ENCODE measurements at places on chromosomes 5 and 9. TPM values are rescaled to one million over a fixed set of nuclear protein-coding genes. Genes with fewer than 3 reads are reported as not detected.

DNA sequence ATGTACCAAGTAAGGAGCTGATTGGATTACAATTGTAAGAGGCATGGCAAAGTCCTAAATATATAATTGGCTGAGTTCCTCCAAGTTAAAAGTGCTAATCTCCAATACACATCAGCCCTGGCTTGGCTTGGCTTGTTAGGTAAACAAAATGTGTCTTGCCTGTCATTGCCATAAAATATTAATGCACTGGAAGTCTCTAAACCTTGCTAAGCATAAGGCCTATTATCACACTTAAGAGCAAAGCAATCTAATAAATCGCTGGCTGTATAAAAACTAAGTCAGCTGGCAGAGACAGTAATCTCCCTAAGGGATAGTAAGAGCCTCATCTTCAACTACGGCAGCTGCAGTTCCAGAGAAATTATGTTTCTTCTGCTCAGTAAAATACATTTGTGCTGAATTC, 418.6 kb upstream of the GRAMD2B start:
- no peak for DNase-seq

DNA sequence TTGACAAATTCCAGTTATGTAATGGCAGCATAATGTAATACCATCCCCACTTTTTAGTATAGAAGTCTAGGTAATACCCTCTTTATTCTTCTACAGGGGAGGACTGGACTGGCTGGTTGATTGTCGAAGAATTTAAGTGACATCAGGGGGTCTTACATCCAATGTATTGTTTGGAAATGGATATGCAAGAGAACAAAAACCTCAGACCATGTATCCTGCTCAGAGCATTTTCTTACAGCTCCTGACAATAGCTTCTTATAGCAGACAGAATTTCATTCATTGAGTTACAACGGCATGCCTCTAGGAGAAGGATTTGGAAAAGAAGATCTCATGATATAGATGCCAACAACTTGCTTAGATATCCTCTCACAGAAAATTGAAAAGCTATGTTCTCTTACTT, 2032.3 kb downstream of the EFNA5 start:
- no peak for DNase-seq

DNA sequence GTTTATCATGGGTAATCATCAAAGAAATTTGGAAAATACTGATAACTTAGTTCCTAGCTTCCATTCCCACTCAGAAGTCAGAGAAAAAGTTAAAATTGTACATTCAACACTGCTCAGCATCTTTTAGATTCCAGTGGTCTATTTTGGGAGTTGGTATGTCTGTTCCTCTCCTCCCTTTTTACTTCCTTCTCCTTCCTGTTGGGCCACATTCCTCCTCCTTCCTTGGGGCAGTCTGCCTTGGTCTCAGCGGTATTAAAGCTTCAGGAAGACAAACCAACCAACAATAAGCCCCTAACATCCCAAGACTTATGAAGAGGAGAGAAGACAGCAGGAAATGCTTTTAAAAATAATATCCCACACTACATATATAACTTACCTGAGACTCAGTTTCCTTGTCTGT, 49.9 kb upstream of the SSBP2 start:
- no peak for DNase-seq

GRCh38 chr9:97910357-97910756, 11.9 kb downstream of the TRMO start:
- DNase-seq: no peak

TAF11L10 gene
- total RNA-seq: not detected

DNA sequence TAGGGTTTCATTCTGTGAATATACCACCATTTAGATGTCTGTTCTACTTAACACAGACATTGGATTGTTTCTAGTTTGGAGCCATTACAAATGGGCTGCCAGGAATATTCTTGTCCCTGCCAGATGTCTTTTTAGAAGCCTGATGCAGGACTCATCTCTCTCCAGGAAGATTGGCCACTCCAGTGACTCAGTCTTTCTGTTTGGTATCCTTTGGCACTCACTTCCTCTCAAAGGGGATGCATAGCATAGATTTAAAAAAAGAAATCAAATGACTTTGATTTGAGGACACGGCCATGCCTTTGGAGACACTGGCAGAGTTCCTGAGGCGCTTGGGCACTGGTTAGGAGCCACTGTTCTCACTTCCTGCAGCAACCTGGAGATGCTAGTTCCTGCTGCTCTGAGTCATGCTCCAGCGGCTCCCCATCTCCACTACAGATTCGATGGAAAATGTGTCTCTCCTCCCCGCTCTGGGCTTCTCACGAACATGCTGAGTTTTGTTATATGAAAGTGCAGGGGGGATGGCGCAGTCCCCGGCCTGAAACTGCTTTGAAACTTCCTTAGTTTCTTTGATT, 3.5 kb upstream of the ZNF366 start:
- DNase-seq: no peak

Data from mucosa of descending colon (tissue), 3 donors.